ENCODE measurements at places on chromosomes 2 and 18. TPM values are rescaled to one million over a fixed set of nuclear protein-coding genes. Genes with fewer than 3 reads are reported as not detected.

The ACTR1B gene
- 63.0 TPM for total RNA-seq

The TXNDC2 gene
- not detected for total RNA-seq

The UGT1A10 gene
- total RNA-seq = not detected

The HAAO gene
- 5.6 TPM for total RNA-seq

The MOCOS gene
- total RNA-seq = 1.4 TPM

The AMER3 gene
- not detected for total RNA-seq

The ESPNL gene
- not detected for total RNA-seq

The DARS1 gene
- 95.6 TPM for total RNA-seq

- peaks cover 21% of the 10 kb centered on the region for H3K36me3 ChIP-seq
- DNase-seq = no peak
- no peak overlapping the region for H3K4me3 ChIP-seq
- no peak overlapping the region for H3K27ac ChIP-seq
These were observed 23.3 kb downstream of the MPHOSPH10 start for GRCh38 chr2:71153585-71154224.

- H3K27me3 ChIP-seq = no peaks in the 10 kb centered on the region
- H3K36me3 ChIP-seq = no peaks in the 10 kb centered on the region
These were observed 30.6 kb upstream of the CEP68 start for GRCh38 chr2:65025453-65026123.

GRCh38 chr2:74334931-74335333 lies 8.3 kb downstream of the SLC4A5 start:
- no peaks in the 10 kb centered on the region for H3K27me3 ChIP-seq
- H3K4me3 ChIP-seq = no peak overlapping the region
- peak; percentile 73 for DNase-seq
- no peaks in the 10 kb centered on the region for H3K36me3 ChIP-seq
- H3K4me1 ChIP-seq = no peaks in the 10 kb centered on the region

DNA sequence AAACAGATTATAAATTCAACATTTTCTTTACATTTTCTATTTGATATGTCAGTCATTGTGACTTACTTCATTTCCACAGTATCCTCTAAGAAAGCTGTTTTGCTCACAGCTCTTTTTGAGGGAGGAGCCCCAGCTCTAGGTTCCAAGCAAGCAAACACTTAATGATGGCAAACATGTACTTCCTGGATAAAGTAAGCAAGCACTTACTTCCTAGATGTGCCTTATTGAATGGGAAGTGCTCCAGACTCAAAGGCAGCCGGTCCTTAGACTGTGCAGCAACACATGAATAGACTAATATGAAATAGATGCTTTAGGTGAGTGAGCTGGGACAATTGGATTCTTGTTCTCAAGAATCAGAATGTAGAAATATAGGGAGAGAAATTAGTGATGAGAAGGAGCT lies 2149.8 kb upstream of the PIK3C3 start:
- no peak overlapping the region for H3K4me3 ChIP-seq
- no peaks in the 10 kb centered on the region for H3K4me1 ChIP-seq
- H3K27ac ChIP-seq = no peak overlapping the region

- H3K27me3 ChIP-seq = no peaks in the 10 kb centered on the region
- H3K36me3 ChIP-seq = no peaks in the 10 kb centered on the region
- H3K4me1 ChIP-seq = no peaks in the 10 kb centered on the region
- H3K4me3 ChIP-seq = no peak overlapping the region
- DNase-seq = no peak
- H3K27ac ChIP-seq = no peak overlapping the region
These were observed 10.9 kb upstream of the HDAC4 start for GRCh38 chr2:239411549-239412319.

- H3K4me1 ChIP-seq = no peaks in the 10 kb centered on the region
- no peaks in the 10 kb centered on the region for H3K27me3 ChIP-seq
- H3K27ac ChIP-seq = no peak overlapping the region
- H3K4me3 ChIP-seq = no peak overlapping the region
- H3K36me3 ChIP-seq = no peaks in the 10 kb centered on the region
- no peak for DNase-seq
These were observed 367.7 kb upstream of the NETO1 start for GRCh38 chr18:73235491-73235890.

DNA sequence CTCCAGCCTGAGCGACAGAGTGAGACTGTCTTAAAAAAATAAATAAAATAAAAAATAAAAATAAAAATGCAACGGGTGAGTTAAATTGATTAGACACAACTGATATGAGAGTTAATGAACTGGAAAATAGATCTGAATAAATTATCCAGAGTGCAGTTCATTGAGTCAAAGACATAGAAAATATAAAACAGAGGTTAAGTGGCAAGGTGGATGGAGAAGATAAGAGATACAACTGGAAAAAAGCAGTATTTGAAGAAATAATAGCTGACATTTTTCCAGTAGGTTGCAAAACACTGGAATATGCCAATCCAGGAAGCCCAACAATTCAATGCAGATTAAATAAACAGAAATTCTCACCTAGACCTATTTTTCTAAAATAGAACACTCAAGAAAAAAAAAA lies 10.7 kb downstream of the CGREF1 start:
- no peak overlapping the region for H3K4me3 ChIP-seq
- peaks cover 30% of the 10 kb centered on the region for H3K27me3 ChIP-seq
- H3K36me3 ChIP-seq = no peaks in the 10 kb centered on the region
- no peaks in the 10 kb centered on the region for H3K4me1 ChIP-seq
- H3K27ac ChIP-seq = no peak overlapping the region

DNA sequence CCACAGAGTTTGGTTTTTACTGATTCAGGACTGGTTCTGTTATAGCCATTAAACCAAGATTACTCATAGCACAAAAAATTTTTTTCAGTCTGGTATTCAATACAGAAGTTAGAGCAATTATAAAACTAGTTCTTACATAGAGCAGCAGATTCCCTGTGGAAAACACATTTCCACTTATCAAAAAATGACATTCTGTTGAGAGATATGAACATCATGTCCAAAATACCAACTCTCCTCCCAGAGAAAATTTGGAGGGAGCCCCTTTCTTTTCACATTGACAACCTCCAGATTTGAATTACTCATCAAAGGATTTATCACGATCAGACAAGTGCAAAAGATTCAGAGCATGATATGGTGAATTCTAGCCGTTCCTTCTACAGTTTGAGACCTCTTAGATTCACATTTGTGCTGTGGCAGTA lies 126.8 kb upstream of the SERPINE2 start:
- no peaks in the 10 kb centered on the region for H3K4me1 ChIP-seq
- H3K27me3 ChIP-seq = no peaks in the 10 kb centered on the region
- no peak overlapping the region for H3K4me3 ChIP-seq
- no peak overlapping the region for H3K27ac ChIP-seq
- H3K36me3 ChIP-seq = no peaks in the 10 kb centered on the region
- DNase-seq = no peak

GRCh38 chr2:43515248-43515647 lies 80.6 kb downstream of the THADA start:
- H3K4me3 ChIP-seq = no peak overlapping the region
- no peak for DNase-seq
- no peaks in the 10 kb centered on the region for H3K36me3 ChIP-seq
- no peaks in the 10 kb centered on the region for H3K27me3 ChIP-seq

DNA sequence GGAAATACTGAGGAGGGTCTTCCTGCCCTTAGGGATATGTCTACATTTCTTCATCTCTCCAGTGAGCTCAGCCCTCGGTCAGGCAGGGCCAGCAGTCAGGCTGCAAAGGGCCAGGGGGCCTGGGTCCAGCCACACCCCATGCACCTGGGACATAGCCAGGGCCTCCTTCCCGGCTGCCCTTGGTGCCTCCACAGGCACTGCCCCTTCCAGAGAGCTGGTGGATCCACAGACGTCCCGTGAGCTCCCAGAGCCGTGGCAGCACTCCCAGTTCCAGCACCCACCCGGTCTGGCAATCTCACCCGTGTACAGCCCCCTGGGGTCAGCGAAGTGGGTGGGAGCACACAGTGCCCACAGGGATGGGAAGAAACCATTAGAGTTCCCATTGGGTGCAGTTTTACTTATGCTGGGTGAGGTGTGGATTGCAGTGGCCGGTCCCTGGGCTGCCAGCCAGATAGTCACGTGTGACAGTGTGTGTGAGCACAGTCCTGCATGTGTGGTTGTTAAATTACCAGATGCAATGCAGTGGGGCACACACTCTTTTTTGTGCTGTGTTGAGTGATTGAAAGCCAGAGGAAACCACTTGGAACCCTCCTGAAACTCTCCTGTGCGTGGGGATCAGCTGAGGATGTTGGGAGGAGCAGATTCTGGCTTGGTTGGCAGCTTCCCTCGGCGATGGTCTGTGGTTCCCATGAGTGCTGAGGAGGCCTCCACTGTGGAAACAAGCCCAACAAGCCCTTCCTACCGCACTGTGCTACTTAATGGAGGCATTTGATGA lies 131.0 kb downstream of the SNTG2 start:
- no peaks in the 10 kb centered on the region for H3K36me3 ChIP-seq
- no peak overlapping the region for H3K4me3 ChIP-seq
- no peak overlapping the region for H3K27ac ChIP-seq
- H3K4me1 ChIP-seq = no peaks in the 10 kb centered on the region
- H3K27me3 ChIP-seq = no peaks in the 10 kb centered on the region

- no peaks in the 10 kb centered on the region for H3K36me3 ChIP-seq
- no peak overlapping the region for H3K4me3 ChIP-seq
- no peak overlapping the region for H3K27ac ChIP-seq
- DNase-seq = no peak
These were observed 102.1 kb upstream of the SH3BP4 start for GRCh38 chr2:234849678-234850077.

- H3K27me3 ChIP-seq = no peaks in the 10 kb centered on the region
- no peaks in the 10 kb centered on the region for H3K4me1 ChIP-seq
- H3K27ac ChIP-seq = no peak overlapping the region
- no peaks in the 10 kb centered on the region for H3K36me3 ChIP-seq
- DNase-seq = no peak
These were observed 376.3 kb upstream of the UBE2E3 start for GRCh38 chr2:180604077-180604476.

DNA sequence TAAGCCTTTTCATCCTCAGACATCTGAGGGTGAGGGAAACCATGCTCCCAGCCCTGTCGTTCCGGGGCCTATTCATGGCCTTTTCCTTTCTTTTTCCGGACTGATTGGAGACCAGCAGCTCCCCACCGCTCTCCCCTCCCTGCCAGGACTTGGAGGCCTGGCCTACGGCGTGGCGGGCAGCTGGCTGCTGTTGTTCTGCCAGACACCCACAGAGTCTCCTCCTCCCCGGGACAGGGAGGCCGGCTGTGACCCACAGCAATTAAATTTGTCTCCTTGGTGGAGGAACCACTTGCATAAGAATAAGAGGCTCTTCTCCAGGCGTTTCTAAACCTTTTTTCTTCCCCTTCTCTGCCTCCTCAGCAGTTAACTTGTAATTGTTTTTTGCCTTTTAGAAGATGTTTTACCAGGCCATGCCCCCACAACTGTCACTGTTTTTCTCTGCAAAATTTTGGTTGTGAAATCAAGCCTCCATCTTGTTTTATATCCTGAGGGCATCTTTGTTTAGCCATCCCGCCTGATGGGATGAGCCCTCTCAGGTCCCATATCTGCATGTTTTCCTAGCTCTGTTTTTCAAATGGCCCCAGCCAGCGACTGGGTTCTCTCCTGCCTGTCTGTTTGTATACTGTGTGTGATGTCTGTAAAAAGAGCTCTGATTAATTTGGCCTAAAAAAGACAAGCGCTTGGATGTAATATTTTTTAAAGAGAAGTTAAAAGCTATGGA lies 1060.0 kb upstream of the DDX18 start:
- no peak for DNase-seq
- no peak overlapping the region for H3K4me3 ChIP-seq
- H3K4me1 ChIP-seq = no peaks in the 10 kb centered on the region
- no peak overlapping the region for H3K27ac ChIP-seq
- H3K36me3 ChIP-seq = no peaks in the 10 kb centered on the region

GRCh38 chr2:47152803-47153202 lies 2.3 kb downstream of the STPG4 start:
- H3K27ac ChIP-seq = no peak overlapping the region
- no peaks in the 10 kb centered on the region for H3K4me1 ChIP-seq
- H3K27me3 ChIP-seq = no peaks in the 10 kb centered on the region
- no peak overlapping the region for H3K4me3 ChIP-seq
- H3K36me3 ChIP-seq = peaks cover 37% of the 10 kb centered on the region
- no peak for DNase-seq

DNA sequence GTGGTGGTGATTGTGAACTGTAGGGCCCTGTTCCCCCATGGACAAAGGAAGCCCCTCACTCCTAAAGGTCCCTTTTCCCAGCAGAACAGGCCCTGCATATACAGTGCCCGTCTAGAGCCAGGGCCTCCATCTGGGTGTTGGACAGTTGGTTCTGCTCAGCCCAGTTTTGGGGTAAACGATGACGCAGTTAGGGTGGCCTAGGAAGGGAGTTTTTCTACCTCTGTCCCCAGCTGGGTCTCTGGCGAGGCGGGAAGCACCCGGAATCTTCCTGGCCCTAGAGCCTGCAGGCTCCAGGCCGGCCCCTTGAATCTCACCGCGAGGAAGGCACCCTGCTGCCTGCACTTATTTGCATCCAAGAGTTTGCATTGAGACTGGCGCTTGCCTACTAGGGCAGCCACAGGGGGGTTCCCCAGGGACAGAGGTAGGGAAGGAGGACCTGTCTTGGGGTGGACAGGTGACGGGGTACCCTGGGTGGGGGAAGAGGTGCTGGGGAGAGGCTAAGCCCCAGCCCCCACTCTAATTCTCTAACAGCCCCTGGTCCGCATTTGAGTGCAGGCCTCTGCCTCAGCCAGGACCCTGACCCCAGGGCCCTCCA lies 529 bp upstream of the MTA3 start:
- H3K4me3 ChIP-seq = peak overlapping the region; percentile 83
- H3K27me3 ChIP-seq = no peaks in the 10 kb centered on the region
- H3K27ac ChIP-seq = peak overlapping the region; percentile 89
- peak; percentile 73 for DNase-seq
- peaks cover 34% of the 10 kb centered on the region for H3K4me1 ChIP-seq

DNA sequence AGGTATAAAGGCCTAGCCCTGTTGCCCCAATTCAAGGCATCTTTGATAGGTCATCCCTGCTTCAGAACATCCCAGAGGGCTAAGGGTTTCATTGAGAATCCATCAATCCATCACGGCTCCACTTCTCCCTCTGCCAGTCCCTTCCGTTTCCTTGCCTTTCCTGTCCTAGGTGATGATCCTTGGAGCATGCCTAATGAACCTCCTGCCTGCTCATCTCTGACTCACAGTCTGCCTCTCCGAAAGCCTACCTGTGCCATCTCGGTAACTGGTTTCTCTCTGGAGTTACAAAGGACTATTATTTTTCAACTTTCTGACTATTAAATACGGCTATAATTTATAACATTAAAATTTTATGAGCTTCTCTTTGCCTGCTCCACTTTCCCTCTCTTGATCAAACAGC lies 36.7 kb upstream of the OSBPL6 start:
- no peak overlapping the region for H3K4me3 ChIP-seq
- DNase-seq = no peak
- H3K4me1 ChIP-seq = no peaks in the 10 kb centered on the region

GRCh38 chr2:61469424-61470121 lies 1.3 kb downstream of the USP34 start:
- no peaks in the 10 kb centered on the region for H3K27me3 ChIP-seq
- H3K27ac ChIP-seq = peak overlapping the region; percentile 99
- H3K4me1 ChIP-seq = peaks cover 30% of the 10 kb centered on the region
- peak overlapping the region; percentile 81 for H3K4me3 ChIP-seq
- DNase-seq = no peak

Measured in sigmoid colon (tissue), 7 donors.